ENCODE measurements at places on chromosomes 5 and 9.

DNA sequence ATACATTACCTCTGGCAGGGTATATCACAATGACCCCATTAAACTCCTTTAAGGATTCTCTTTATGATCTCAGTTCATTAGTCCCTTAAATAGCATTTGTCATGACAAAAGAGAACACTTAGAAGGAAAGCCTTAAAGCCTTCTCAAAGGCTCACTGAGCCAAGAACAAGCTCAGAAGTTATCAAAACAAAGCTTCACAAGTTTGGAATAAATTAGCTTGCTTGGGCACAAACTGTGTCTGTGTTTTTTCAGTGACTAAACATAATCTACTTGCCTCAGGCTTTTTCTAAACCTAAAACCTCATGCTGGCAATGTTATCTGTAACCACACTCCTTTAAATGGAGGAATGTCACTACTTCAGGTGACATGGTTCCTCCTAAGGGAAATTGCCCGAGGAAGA is 1114.9 kb upstream of the C9orf72 start:
- no peak for DNase-seq

- no peak for DNase-seq
Observed at GRCh38 chr5:135379046-135379654, 19.9 kb downstream of the MACROH2A1 start.

DNA sequence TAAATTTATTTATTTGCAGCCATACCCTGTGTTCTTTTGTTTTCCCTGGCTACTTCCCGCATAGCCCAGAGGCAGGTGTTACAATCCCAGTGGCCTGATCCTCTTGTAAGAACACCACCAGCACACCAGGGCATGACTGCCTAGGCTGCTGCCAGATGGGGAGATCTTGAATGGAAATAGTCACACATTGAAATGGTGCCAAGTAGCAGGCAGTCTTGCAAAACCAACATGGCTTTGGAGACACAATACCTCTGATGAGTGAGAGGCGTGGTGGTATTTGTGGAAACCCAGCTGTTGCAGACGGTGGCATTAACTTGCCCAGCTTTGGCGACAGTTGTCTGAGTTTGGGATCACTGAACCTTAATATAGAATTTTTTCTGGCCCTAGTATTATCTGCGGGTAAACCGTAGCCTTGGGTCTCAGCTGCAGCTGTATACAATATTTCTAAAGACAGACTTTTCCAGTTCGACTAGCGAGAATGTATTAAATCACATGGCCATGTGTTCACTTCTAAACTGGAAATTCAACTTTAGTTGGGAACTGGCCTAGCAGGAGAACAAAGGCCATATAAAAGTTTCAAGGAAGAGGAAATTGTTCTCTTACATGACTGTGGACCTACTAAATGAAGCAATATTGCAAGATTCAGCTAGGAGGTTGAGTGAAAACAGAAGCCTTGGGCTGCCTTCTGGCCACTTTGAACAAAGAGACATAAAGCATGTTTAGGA is 277.0 kb downstream of the SMARCA2 start:
- no peak for DNase-seq

DNA sequence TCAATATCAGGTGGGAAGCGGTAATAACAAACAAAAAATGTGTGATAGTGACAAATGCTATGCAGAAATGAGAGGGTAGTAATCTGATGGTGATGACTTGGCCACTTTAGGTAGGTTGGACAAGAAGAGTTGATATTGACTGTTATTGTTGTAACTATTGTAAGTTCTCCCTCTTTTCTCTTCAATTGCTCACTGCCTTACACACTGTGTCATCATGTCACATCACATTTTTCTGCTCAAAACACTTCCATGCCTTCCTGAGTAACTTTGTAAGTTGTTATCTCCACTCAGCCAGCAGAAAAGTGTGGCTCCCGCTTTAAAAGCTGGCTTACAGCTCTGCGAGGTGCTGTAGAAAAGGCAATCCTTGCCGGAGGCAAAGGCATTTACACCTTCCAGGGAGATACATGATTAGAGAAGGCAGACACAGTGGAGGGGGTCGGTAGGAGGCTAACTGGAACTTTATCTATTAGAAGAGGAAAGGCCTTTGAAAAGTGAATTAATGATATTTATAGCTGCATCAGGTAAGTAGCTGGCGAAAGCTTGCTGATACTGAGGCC is 85.2 kb upstream of the CLINT1 start:
- no peak for DNase-seq

GRCh38 chr9:9002826-9003583 is 1203.4 kb upstream of the DMAC1 start:
- DNase-seq, result no peak

- DNase-seq, result no peak
Observed at GRCh38 chr9:89002987-89003386, 11.7 kb downstream of the S1PR3 start.

- DNase-seq, result no peak
Observed at GRCh38 chr5:176131771-176132170, 106.5 kb upstream of the SIMC1 start.

DNA sequence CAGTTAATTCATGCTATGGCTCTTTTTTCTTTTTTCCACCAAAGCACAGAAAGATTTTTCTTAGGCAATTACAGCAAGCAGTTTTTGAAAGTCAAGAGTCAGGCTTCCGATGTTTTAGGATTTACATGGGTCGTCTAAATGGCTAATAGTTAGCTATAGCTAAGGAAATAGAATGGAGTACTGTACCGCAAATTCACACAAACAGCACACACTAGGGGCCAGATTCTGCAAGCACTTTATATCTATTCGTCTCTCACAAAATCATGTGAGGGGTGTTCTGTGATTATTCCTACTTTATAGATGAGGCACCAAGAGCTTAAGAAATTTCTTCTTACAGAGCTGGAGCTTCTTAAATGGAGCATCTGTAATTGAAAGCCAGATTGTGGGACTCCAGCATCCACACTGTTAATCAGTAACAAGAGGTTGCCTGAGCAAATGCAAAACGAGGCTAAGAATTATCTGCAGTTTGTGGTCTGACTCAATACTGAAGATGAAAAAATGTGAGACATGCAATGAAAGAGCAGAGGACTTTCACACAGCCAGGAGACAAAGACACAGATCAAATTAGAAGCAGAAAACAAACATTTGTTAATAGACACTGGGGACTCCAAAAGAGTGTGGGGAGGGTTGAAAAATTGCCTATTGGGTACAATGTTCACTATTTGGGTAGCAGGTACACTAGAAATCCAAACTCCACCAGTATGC is 62.7 kb upstream of the CTXN3 start:
- no peak for DNase-seq

GRCh38 chr9:7601739-7602138 is 197.8 kb downstream of the DMAC1 start:
- DNase-seq, result no peak

GRCh38 chr9:35106343-35106730 is 3.4 kb upstream of the STOML2 start:
- no peak for DNase-seq

- no peak for DNase-seq
Observed at GRCh38 chr5:59473611-59474010, 419.9 kb downstream of the PDE4D start.

DNA sequence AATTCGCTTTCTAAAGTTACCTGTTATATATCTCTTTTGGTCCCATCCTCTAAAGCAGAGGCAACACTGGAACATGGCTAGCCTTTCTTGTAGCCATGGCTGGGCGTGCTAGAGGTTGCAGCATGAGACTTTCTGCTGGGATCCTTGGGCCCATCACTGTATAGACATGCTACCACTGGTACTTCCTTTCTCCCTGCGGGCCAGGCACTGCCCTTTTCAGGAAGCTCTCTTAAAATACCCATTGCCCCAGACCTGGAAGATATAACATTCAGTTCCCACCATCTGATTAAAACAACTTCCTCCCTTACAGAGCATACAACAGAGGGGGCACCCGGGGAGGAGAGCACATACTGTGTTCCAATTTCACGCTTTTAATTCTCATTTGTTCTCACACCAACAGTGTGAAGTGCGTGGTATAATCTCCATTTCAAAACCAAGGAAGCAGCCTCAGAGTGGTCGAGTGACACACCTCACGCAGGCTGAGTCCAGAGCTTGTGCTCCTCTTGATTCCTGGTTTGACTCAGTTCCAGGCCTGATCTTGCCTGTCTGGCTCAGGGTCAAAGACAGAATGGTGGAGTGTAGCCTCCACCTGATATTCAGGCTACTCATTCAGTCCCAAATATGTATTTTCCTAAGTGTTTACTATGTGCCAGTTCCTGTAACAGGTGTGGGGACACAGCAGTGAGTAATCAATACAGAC is 22.6 kb downstream of the PTGS1 start:
- no peak for DNase-seq
